WTC11 (cell line): ENCODE measurements at places on chromosomes 16 and 17. TPM values are rescaled to one million over a fixed set of nuclear protein-coding genes. Genes with fewer than 3 reads are reported as not detected.

The CUEDC1 gene
- 6.5 to 12.2 TPM (median 9.4 TPM) in 3 replicates for total RNA-seq

The INCA1 gene
- 0.61 to 1.1 TPM (median 1.1 TPM) in 3 replicates for total RNA-seq

The TNP2 gene
- total RNA-seq, result not detected in 3 replicates

The RGS11 gene
- total RNA-seq, result 1.8 to 2.7 TPM (median 2.3 TPM) in 3 replicates

The GAS7 gene
- 12.3 to 13.9 TPM (median 13.4 TPM) in 3 replicates for total RNA-seq

The ABCC12 gene
- not detected in 3 replicates for total RNA-seq

The CLEC18C gene
- 0.11 to 0.48 TPM (median 0.18 TPM) in 3 replicates for total RNA-seq

DNA sequence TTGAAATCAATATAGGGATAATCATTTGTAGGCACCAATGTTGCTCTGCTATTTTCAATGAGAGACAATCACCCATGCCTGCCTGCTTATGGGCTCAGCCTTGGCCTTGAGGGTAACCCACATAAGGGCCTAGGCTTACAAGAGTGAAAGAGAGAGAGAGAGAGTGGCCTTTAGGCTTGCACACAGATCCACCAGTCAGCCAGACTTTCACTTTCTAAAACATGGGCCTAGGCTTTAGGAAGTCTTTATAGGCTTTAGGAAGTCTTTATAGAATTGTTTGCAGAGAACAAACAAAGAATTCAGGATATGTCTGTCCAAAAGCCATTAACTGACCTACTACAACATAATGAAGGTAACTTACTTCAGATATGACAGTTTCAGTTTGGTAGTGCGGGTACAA, 3.4 kb downstream of the ABCA9 start:
- H3K4me3 ChIP-seq, result no peak overlapping the region
- no peaks in the 10 kb centered on the region for H3K36me3 ChIP-seq
- no peak for DNase-seq

GRCh38 chr17:16473044-16474011, 18.7 kb downstream of the LRRC75A start:
- no peak for DNase-seq
- peaks cover 57% of the 10 kb centered on the region for H3K4me1 ChIP-seq
- H3K27ac ChIP-seq, result no peak overlapping the region
- H3K36me3 ChIP-seq, result no peaks in the 10 kb centered on the region; the same call in 1 of the 2 replicates
- H3K4me3 ChIP-seq, result no peak overlapping the region
- H3K27me3 ChIP-seq, result no peaks in the 10 kb centered on the region

GRCh38 chr17:9355846-9356245, 219.8 kb downstream of the STX8 start:
- H3K4me1 ChIP-seq, result no peaks in the 10 kb centered on the region
- H3K27me3 ChIP-seq, result no peaks in the 10 kb centered on the region
- no peak for DNase-seq
- H3K4me3 ChIP-seq, result no peak overlapping the region
- H3K36me3 ChIP-seq, result peaks cover 5% of the 10 kb centered on the region; the same call in 1 of the 2 replicates

- H3K27me3 ChIP-seq, result no peaks in the 10 kb centered on the region
- peaks cover 9% of the 10 kb centered on the region for H3K36me3 ChIP-seq
- DNase-seq, result no peak
- peak overlapping the region; percentile 77 for H3K4me3 ChIP-seq
- peaks cover 4% of the 10 kb centered on the region for H3K4me1 ChIP-seq
Observed at GRCh38 chr17:2338315-2338657, 985 bp downstream of the SGSM2 start.

GRCh38 chr17:62867303-62867702, 59.2 kb upstream of the MARCHF10 start:
- H3K36me3 ChIP-seq, result no peaks in the 10 kb centered on the region
- no peaks in the 10 kb centered on the region for H3K27me3 ChIP-seq
- H3K27ac ChIP-seq, result no peak overlapping the region
- H3K4me3 ChIP-seq, result no peak overlapping the region

DNA sequence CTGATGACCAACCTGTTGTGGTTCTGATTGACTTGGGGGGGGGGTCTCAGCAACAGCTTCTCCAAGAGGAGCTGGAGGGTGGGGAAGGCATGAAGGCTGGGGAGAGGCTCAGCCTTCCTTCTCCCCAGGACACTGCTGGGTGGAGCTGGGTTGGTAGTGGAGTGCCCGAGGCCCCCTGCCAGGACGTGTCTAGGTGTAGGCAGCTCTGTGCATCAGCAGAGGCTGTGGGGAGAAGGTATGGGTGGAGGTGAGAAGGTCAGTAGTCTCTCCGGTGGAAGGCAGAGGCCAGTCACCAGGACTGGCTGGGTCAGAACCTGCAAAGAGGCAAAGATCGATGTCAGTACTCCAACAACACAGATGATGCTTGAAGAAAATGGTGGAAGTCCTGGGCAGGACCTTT, 3.9 kb downstream of the CHAD start:
- peaks cover 27% of the 10 kb centered on the region for H3K27me3 ChIP-seq
- H3K36me3 ChIP-seq, result no peaks in the 10 kb centered on the region
- no peak for DNase-seq
- peaks cover 15% of the 10 kb centered on the region for H3K4me1 ChIP-seq
- no peak overlapping the region for H3K27ac ChIP-seq

DNA sequence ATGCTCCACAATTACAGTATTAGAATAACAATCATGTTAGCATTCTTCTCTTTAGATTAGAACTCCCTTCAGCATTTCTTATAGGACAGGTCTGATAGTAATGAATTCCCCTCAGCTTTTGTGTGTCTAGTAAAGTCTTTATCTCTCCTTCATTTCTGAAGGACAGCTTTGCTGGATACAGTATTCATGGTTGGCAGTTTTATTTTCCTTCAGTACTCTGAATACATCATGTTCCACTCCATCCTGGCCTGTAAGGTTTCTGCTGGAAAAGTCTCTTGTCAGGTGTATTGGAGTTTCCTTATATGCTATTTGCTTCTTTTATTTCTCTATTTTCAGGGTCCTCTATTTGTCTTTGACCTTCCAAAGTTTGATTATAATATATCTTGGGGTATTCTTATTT, 4.0 kb upstream of the ABCA10 start:
- no peaks in the 10 kb centered on the region for H3K4me1 ChIP-seq
- DNase-seq, result no peak
- no peaks in the 10 kb centered on the region for H3K27me3 ChIP-seq
- no peaks in the 10 kb centered on the region; the same call in 1 of the 2 replicates for H3K36me3 ChIP-seq

GRCh38 chr17:73160980-73161630, 3.7 kb upstream of the SSTR2 start:
- H3K4me3 ChIP-seq, result no peak overlapping the region
- DNase-seq, result no peak
- H3K27me3 ChIP-seq, result peaks cover 44% of the 10 kb centered on the region

GRCh38 chr17:73138541-73139138, 26.2 kb upstream of the SSTR2 start:
- no peaks in the 10 kb centered on the region for H3K27me3 ChIP-seq
- no peak overlapping the region for H3K27ac ChIP-seq
- H3K36me3 ChIP-seq, result no peaks in the 10 kb centered on the region
- no peak for DNase-seq

DNA sequence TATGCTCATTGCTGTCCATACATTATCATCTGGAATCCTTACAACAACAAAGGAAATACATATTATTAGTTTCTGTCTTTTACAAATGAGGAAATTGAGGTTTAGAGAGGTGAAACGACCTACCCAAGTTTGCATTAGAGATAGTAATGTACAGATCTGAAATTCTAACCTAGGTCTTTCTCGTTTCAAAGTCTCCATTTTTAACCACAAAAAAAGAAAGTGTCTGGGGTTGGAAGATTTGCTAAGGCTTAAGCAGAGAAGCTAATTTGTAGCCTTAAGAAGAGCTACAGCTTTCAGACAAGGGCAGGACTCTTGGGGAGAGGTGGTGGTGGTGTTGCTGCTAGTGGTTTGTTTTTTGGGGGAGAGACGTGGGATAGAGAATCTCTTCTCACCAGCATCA, 19.2 kb downstream of the CIITA start:
- no peak overlapping the region for H3K4me3 ChIP-seq
- H3K27ac ChIP-seq, result no peak overlapping the region

DNA sequence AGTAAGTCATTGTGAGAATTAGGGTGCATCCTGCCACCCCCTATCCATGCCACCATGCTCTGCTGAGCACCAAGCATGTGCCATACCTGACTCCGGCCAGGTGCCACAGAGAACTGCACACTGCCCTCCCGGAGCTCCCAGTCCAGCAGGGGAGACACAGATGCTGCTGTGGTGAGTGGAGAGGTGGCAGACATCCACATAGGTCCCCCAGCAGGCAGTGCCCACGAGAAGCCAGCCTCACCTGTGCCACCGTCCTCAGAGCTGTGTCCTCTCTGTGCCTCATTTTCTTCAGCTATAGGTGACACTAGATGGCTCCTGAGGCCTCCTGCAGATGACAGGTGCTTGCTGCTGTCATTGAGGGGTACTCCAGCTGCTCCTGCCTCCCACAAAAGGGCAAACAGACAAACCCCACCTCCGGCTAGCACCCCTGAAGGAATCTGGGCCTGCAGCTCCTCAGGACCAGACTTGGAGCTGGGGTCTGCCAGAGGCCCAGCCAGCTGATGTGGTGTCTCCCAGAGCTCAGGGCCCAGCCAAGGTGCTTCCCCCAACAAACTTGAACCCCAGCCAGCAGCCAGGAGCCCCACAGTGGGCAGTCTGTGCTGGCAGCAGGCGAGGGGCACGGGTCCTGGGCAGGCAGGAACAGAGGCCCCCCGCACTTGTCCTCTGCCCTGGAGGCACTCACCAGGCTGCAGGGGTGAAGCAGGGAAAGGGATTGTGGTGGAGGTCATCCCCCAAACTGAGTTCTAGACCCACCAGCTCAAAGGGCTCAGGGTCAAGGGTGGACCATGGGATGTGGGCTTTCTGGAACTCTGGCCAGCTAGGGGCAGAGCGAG, 17.1 kb downstream of the FOXJ1 start:
- H3K27ac ChIP-seq, result no peak overlapping the region
- no peaks in the 10 kb centered on the region for H3K36me3 ChIP-seq

DNA sequence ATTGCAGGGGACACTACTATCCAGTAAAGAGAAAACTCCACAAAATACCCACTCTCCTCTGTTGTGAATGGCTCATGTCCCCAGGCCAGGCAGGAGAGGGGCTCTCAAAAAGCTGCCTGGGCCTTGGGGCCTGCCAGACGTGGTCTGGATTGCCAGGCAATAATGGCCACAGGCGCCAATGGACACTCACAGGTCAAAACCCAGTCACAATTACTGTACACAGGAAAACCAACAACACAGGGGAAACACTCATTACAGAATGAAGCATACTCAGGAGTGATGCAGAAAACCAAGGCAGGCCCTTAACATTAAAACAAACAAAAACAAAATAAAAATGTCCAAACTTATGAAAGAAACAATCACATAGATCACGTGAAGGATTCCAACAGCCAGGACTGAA, 35.1 kb upstream of the SREBF1 start:
- H3K36me3 ChIP-seq, result no peaks in the 10 kb centered on the region
- H3K4me3 ChIP-seq, result no peak overlapping the region
- H3K4me1 ChIP-seq, result peaks cover 49% of the 10 kb centered on the region
- H3K27ac ChIP-seq, result no peak overlapping the region
- no peak for DNase-seq

DNA sequence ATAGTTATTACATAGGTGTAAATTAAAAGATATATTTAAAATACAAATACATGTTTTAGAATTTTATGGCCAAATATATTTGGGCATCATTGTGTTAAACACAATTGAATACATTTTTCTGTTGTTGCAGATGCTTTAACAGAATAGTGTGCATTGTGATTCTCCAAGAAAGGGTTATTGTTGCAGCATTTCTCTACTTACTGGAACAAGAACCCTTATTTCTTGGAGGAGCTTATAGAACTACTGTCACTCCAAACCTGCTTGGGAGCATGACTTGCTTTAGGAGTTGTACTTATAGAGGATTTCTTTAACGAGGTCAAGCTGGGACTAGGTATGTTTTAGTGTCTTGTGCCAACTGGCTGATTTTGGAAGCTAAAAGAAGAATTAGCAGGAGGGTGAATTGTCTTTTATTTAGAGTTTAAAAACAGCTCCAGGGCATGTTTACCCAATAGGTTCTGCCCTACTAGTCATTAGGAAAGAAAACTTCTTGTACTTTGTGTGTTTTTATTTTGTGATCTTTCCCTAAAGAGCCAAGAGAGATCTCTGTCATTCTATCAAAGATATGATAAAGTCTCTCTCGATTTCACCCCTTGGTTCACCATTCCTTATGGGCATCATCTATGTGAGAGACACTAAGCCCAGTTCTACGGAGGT, 279.8 kb upstream of the SALL1 start:
- no peak overlapping the region for H3K4me3 ChIP-seq
- H3K36me3 ChIP-seq, result no peaks in the 10 kb centered on the region
- H3K27ac ChIP-seq, result no peak overlapping the region
- peaks cover 36% of the 10 kb centered on the region for H3K4me1 ChIP-seq
- no peaks in the 10 kb centered on the region for H3K27me3 ChIP-seq
- DNase-seq, result no peak

- no peak overlapping the region for H3K4me3 ChIP-seq
- H3K36me3 ChIP-seq, result peaks cover 7% of the 10 kb centered on the region; the same call in 1 of the 2 replicates
- H3K27ac ChIP-seq, result no peak overlapping the region
- DNase-seq, result no peak
Observed at GRCh38 chr17:74785981-74786360, 9.8 kb upstream of the NAT9 start.

GRCh38 chr17:40107522-40108174, 7.3 kb upstream of the NR1D1 start:
- H3K36me3 ChIP-seq, result no peaks in the 10 kb centered on the region
- 0 out of 2 replicates have a peak overlapping the region, but pooled peaks have one; percentile 26 for H3K4me3 ChIP-seq
- DNase-seq, result no peak
- H3K4me1 ChIP-seq, result peaks cover 92% of the 10 kb centered on the region

DNA sequence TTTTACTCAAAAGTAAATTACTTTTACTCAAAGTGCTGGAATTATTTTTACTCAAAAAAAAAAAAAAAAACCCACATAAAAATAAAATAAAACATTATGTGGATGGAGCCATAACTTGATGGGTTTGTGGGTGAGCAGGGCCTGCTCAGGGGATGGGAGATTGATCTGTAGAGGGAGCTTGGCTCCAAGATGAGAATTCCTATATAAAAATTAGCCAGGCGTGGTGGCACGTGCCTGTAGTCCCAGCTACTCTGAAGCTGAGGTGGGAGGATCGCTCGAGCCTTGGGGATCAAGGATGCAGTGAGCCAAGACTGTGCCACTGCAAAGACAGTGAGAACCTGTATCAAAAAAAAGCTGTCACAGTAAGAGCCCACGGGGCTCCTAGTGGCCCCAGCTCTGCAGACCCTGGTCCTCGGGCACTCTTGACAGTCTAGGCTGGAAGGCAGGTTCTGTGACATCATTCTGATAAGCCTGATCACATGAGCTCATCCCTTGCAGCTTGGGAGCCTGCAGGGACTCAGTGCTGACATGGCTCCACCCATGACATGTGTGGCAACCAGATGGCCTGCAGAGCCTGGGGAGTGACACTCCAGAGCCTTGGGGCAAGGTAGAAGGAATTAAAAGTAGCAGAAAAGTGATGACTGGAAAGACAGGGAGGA, 42.5 kb downstream of the ST3GAL2 start:
- peaks cover 5% of the 10 kb centered on the region for H3K4me1 ChIP-seq
- H3K27ac ChIP-seq, result no peak overlapping the region
- no peak for DNase-seq
- H3K36me3 ChIP-seq, result peaks cover 12% of the 10 kb centered on the region
- H3K4me3 ChIP-seq, result no peak overlapping the region

GRCh38 chr17:72622661-72623433, 469.6 kb downstream of the SLC39A11 start:
- H3K4me3 ChIP-seq, result no peak overlapping the region
- peaks cover 22% of the 10 kb centered on the region for H3K4me1 ChIP-seq
- H3K27ac ChIP-seq, result no peak overlapping the region
- no peaks in the 10 kb centered on the region; the same call in none of the 2 replicates for H3K27me3 ChIP-seq
- no peak for DNase-seq
